Osteoblast (primary cell): ENCODE measurements at places on chromosomes 2 and 18. TPM values are rescaled to one million over a fixed set of nuclear protein-coding genes. Genes with fewer than 3 reads are reported as not detected.

TMEM17 gene
- 2.9 and 3.3 TPM in 2 replicates for total RNA-seq

RAB6C gene
- not detected in 2 replicates for total RNA-seq

SESTD1 gene
- 45.1 and 51.0 TPM in 2 replicates for total RNA-seq

DNA sequence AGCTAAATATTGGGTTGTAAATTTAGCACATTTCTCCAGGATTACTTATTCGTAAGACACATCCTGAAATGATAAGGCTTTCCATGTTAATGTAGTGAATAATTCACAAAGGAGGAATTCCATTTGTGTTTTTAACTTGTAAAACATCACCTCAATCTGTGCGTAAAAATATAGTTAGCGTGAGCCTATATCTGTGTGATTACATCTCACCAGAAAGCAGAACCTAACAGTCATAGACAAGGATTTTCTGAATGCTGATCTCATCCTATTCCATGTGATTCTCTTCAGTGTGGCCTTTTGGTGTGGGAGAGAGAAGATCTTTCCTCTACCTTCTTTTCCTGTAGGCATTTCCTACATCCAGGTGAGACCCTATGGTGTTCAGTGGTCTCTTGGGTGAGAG, 263.2 kb upstream of the RASGRP3 start:
- no peak overlapping the region for H3K4me3 ChIP-seq
- H3K27me3 ChIP-seq: no peaks in the 10 kb centered on the region
- no peaks in the 10 kb centered on the region for H3K36me3 ChIP-seq
- H3K4me1 ChIP-seq: peaks cover 81% of the 10 kb centered on the region
- DNase-seq: no peak

DNA sequence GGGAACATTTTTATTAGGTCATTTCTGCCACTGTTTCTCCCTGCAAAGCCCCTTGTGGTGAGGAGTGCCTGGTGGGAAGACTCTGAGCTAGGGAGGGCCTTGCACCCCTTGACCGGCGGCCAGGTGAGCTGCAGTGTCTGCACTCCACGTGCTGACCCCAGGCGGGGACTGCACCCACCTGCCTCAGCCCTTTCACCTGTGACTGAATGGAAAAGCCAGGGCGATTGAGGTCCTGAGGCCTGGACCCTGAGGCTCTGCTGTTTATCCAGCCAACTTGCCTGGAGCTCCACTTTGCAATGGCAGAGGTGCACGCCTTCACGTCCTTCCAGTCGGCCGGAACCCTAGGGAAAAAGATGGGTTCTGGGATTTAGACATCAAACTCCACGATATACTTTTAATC, 53.1 kb downstream of the TMEM18 start:
- H3K4me1 ChIP-seq: no peaks in the 10 kb centered on the region
- no peak for DNase-seq
- no peak overlapping the region for H3K27ac ChIP-seq
- H3K4me3 ChIP-seq: no peak overlapping the region

DNA sequence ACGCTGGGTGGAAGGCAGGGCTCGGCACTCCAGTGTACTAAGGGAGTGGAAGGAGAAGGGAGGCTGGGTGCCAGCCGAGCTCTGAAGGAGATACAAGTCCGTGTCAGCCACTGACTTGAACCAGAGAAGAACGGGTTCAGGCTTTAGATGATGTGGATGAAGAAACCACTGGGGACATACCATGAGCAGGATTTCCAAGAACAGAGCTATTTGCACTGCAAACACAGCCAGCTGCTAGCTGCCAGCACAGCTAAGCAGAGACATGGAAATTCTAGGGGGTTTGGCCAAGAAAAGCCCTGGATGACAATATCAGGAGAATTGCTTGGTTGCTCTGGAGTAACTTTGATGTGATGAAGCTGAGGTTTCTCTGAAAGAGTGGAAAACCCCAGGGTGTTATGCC, 5.2 kb downstream of the CD207 start:
- H3K4me1 ChIP-seq: no peaks in the 10 kb centered on the region
- H3K36me3 ChIP-seq: no peaks in the 10 kb centered on the region
- peaks cover 11% of the 10 kb centered on the region for H3K27me3 ChIP-seq
- H3K27ac ChIP-seq: no peak overlapping the region
